Activated CD4-positive, alpha-beta memory T cell treated with anti-CD3 and anti-CD28 coated beads, Interleukin-2, amount 10 ng/mL, durations not matched to agents 7 days and 5 days (primary cell): ENCODE measurements at places on chromosomes 7 and 10. TPM values are rescaled to one million over a fixed set of nuclear protein-coding genes. Genes with fewer than 3 reads are reported as not detected.

DNA sequence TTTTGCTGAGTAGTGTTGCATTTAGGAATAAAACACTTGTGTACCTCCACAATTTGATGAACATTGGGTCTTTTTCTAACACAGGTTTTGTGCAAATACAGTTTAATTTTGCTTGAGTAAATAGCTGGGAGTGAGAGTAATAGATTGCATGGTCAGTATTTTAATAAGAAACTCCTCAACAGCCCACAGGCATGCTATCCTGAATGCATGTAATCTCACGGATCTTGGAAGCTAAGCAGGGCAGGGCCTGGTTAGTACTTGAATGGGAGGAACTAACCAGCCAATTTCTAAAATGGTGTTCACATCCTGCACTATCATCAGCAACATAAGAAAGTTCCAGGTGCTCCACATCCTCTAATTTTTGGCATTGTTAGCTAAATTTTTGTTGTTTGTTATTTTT, 685.4 kb upstream of the MBL2 start:
- no peaks in the 10 kb centered on the region for H3K27me3 ChIP-seq
- H3K4me3 ChIP-seq = no peak overlapping the region
- H3K36me3 ChIP-seq = no peaks in the 10 kb centered on the region

The TEX47 gene
- total RNA-seq = not detected

The ZSCAN21 gene
- total RNA-seq = 6.9 TPM

The FOXI2 gene
- total RNA-seq = not detected

The NRG3 gene
- not detected for total RNA-seq

DNA sequence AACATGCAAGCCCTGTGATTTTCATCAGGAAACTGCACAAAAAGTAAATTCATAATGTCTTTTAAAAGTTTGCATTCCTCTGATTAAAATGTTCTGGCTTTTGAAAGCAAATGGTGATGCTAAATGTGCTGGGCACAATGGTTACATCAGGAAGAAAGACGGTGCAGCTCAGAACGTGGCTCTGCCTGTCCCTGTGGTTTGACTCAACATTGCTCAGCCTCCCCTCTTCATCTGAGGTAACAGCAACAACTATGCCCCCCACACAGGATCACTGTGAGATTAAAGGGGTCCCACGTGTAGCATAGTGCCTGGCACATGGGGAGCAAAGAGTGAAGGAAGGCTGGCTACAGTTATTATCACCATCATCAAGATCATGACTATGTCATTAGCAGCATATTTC, 44.0 kb downstream of the PARD3 start:
- H3K36me3 ChIP-seq = no peaks in the 10 kb centered on the region
- H3K27me3 ChIP-seq = peaks cover 18% of the 10 kb centered on the region
- no peak overlapping the region for H3K27ac ChIP-seq
- no peaks in the 10 kb centered on the region for H3K4me1 ChIP-seq
- no peak for DNase-seq
- H3K4me3 ChIP-seq = no peak overlapping the region

DNA sequence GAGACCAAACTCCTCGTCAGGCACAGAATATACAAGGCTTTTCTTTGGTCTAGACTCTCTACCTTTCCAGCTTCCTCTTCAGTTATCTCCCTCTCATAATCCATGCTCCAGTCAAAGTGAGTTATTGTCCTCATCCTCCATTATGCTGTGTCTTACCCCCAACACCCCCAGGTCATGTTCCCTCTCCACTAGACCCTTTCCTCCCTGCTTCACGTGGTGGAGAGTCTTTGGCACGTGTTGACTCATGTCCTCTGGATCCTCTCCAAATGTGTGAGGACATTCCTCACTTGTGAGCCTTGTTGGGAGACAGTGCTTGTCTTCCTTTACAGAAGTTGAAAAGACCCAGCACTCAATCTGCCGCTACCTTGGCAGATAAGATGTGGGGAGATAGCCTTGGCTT, 36.0 kb upstream of the DLD start:
- no peaks in the 10 kb centered on the region for H3K27me3 ChIP-seq
- DNase-seq = no peak
- peaks cover 27% of the 10 kb centered on the region for H3K4me1 ChIP-seq
- no peaks in the 10 kb centered on the region for H3K36me3 ChIP-seq

DNA sequence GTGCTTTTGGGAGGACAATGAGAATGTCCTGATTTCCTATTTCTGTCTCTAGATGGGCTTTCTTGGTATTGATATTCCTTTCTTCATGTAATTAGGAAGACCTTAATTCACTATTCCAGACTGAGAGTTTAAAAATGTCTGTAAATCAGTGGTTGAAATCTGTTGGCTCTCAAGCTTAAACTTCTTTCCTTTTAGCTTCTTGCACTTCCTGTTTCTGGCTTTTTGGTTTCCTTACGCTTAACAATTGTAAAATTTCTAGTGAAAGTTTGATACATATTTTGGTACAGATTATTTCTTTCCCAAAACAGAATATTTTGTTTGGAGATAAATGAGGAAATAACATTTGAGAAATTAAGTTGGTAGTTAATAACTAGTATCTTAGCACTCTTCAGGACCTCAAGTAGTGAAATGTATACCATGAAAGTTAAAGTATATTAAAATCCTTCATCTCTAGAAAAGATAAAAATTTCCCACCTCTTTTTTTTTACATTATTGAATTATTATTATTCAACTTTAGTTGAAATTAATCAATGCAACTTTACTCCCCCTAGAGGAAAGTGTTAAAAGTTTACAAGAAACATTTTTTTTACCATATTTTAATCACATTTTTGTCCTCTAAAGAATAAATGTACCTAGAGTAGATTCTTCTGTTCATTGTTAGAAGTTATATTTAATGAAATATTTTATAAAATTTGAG, 137.2 kb downstream of the PHTF2 start:
- no peak for DNase-seq
- no peak overlapping the region for H3K27ac ChIP-seq
- peaks cover 18% of the 10 kb centered on the region for H3K36me3 ChIP-seq
- H3K4me3 ChIP-seq = peak overlapping the region; percentile 13
- H3K27me3 ChIP-seq = no peaks in the 10 kb centered on the region
- H3K4me1 ChIP-seq = peaks cover 21% of the 10 kb centered on the region

The ZMIZ2 gene
- total RNA-seq = 85.2 TPM

The DRGX gene
- total RNA-seq = not detected

The GJC3 gene
- total RNA-seq = not detected

GRCh38 chr7:11716185-11716584, 115.8 kb downstream of the THSD7A start:
- no peaks in the 10 kb centered on the region for H3K36me3 ChIP-seq
- H3K4me3 ChIP-seq = no peak overlapping the region
- H3K4me1 ChIP-seq = no peaks in the 10 kb centered on the region
- no peak overlapping the region for H3K27ac ChIP-seq

DNA sequence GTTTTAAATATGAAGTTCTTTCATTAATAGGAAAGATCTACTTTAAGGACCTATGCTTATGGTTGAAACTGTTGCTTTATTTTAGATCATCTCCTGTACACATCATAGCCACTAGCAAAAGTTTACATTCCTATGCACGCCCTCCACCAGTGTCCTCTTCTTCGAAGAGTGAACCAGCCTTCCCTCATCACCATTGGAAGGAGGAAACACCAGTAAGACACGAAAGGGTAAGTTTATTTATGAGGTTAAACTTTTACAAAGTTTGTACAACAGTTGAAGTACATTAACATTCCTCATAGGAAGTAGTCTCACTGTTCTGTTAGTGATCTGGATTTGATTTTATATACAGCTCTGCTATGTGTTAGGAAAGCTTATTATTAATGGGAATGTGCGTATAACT, 16.9 kb downstream of the HBP1 start:
- no peak for DNase-seq
- no peak overlapping the region for H3K4me3 ChIP-seq
- no peaks in the 10 kb centered on the region for H3K27me3 ChIP-seq
- H3K4me1 ChIP-seq = no peaks in the 10 kb centered on the region
- no peak overlapping the region for H3K27ac ChIP-seq

DNA sequence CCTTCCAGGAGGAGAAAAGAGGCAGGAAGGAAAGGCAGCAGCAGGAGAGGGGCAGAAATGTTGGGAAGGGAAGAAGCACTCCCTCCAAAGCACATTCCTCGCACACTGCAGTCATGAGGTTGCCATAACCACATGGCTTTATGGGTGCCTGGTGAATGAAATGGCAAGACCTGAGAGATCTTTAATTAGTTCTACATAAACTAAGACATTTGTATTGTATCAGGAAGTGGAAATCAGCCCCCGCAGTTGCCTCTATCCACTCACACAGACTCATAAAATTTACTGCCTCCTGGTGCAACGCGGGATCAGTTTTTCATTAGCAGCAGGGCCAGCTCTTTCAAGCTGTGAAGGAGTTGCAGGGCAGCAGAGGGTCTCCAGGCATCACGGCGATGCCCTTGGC, 106.4 kb downstream of the COL13A1 start:
- H3K27me3 ChIP-seq = peaks cover 3% of the 10 kb centered on the region
- H3K27ac ChIP-seq = no peak overlapping the region
- no peaks in the 10 kb centered on the region for H3K36me3 ChIP-seq
- no peaks in the 10 kb centered on the region for H3K4me1 ChIP-seq
- H3K4me3 ChIP-seq = no peak overlapping the region

DNA sequence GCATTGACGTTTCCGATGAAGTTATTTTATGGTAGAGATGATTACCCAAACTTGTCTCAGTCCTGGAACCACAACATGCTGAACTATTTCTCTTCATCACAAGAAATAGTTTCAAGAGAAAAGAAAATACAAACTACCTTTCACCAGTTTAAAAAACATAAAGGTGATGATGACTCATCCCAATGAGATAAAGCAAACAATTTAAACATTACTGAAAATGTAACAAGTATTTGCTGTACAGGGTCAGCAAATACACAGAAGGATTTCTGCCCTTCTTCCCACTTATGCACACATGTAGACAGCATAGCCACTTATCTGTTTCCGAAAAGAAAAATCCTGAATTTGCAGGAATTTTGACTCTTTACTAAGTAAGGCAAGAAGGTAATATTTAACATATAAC, 50.8 kb downstream of the RHOBTB1 start:
- H3K4me1 ChIP-seq = no peaks in the 10 kb centered on the region
- no peak overlapping the region for H3K4me3 ChIP-seq
- H3K36me3 ChIP-seq = no peaks in the 10 kb centered on the region
- no peak for DNase-seq
- H3K27ac ChIP-seq = no peak overlapping the region

DNA sequence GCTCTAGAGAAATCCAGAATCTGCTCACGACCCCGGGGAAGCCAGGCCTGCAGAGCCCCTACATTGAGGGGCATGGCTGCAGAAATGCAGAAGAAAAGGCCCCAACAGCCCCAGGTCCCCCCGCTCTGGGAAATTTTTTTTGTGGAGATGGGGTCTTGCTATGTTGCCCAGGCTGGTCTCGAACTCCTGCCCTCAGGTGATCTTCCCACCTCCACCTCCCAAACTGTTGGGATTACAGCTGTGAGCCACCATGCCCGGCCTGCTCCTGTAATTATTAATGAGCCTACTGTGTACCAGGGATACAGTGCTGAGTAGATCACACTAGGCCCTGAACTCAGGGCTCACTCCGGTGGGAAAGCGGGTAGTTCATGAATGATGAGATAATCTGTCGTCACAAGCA, 29.9 kb downstream of the TNRC18 start:
- peaks cover 40% of the 10 kb centered on the region for H3K36me3 ChIP-seq
- peaks cover 43% of the 10 kb centered on the region for H3K4me1 ChIP-seq
- H3K4me3 ChIP-seq = no peak overlapping the region
- no peak for DNase-seq
- H3K27ac ChIP-seq = peak overlapping the region; percentile 49
- H3K27me3 ChIP-seq = no peaks in the 10 kb centered on the region

DNA sequence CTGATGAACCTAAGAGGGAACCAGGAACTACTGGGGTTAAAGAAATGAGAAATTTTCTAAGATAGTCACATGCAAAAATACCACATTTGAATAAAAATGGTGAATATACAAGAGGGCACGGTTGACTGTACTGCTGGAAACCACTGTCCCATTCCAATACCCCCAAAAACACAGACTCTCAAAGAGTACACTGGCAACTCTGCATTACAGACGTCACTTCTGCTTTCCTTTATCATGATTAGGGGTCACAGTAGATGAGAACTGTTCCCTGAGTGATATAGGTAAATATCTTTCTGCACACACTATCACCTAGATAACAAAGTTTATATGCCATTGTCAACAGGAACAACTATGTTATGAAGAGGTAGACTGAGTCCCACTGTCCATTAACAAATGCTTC, 69.5 kb downstream of the RAPGEF5 start:
- H3K27me3 ChIP-seq = peaks cover 37% of the 10 kb centered on the region
- H3K36me3 ChIP-seq = no peaks in the 10 kb centered on the region
- no peak overlapping the region for H3K4me3 ChIP-seq
- no peak overlapping the region for H3K27ac ChIP-seq
- no peak for DNase-seq

The CLDN4 gene
- total RNA-seq = not detected

DNA sequence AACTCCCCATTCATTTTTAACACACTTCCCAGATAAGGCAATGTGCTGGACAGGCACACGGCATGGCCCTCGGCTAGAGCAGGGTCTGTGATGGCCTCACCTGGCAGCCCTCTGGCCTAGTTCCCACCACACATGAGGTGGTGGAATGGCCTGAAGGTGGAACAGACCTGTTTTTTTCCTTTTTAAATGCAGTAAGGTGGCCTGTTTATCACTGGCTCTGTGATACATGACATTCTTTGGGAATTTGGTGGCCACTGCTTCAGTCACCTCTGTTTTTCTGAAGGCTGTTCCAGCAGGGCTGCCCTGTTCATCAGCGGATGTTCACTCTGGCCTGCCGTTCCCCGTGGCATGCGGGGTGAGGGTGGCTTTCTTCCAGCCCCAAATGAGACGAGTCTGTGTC, 36.6 kb downstream of the SHH start:
- no peaks in the 10 kb centered on the region for H3K4me1 ChIP-seq
- no peaks in the 10 kb centered on the region for H3K27me3 ChIP-seq
- no peak for DNase-seq

DNA sequence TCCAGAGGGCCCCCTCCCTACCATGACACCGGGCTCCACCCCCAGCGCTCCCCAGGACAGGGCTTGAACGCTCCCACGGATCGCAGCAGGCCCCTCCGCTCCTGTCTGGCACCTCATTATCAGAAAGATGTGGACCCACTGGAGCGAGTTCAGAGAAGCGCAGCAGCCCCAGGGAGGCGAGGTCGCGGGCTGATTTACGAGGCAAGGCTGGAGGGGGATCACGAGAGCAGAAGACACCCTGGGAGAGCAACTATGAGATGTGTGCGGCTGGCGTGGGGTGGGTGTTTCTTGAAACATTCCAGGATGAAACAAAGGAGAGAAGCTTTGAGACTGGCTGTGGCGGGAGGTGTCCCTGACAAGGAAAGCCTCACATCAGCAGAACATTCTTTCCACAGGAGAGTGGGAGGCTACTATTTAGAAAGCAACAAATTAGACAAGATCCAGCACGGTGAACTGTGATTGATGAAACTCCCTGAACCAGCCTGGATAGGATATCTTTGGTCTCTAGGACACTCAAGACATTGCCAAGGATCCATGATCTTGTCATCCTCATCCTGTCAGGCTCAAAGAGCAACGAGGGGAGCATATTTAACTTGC, 66.0 kb downstream of the JCAD start:
- H3K4me3 ChIP-seq = no peak overlapping the region
- DNase-seq = no peak

- no peak overlapping the region for H3K4me3 ChIP-seq
- H3K4me1 ChIP-seq = peaks cover 30% of the 10 kb centered on the region
- DNase-seq = no peak
- peaks cover 73% of the 10 kb centered on the region for H3K27me3 ChIP-seq
These were observed 2.4 kb downstream of the RBM20 start for GRCh38 chr10:110646417-110647135.
